SK-N-SH treated with all-trans-retinoic acid at 6 μM for 48 hours (cell line): ENCODE measurements at places on chromosomes 1 and 21.

DNA sequence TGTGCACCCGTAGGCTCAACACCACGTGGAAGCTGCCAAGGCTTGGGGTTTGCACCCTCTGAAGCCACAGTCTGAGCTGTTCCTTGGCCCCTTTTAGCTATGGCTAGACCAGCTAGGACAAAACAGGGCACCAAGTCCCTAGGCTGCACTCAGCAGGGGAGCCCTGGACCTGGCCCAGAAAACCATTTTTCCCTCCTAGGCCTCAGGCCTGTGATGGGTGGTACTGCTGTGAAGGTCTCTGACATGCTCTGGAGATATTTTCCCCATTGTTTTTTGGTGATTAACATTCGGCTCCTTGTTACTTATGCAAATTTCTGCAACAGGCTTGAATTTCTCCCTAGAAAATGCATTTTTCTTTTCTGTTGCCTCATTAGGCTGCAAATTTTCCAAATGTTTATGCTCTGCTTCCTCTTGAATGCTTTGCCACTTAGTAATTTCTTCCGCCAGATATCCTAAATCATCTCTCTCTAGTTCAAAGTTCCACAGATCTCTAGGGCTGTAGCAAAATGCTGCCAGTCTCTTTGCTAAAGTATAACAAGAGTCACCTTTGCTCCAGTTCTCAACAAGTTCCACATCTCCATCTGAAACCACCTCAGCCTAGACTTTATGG is 69.0 kb upstream of the KRTAP19-8 start:
- ATAC-seq = no peak

DNA sequence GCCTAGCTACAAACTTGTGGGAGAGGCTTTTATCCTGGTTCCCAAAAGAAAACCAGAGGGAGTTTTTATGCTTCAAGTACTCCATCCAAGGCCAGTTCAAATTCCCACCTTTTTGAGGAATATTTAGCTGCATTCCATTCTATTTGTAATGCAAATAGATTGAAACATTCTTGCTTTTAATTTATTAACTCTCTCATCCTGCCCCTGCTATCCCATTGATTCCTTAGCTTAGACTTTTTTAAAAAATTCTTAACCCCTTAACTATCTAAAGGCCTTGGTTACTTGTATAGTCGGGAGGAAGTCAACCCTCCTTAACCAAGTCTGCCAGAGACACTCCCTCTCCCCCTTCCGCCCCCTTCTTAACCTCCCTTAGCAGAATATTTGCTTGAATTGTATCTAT is 2.5 kb upstream of the MOV10 start:
- no peak for ATAC-seq

GRCh38 chr1:10257851-10258250 is 47.5 kb downstream of the KIF1B start:
- ATAC-seq = no peak

- no peak for ATAC-seq
Measured at GRCh38 chr1:36761113-36761512, 273.2 kb downstream of the GRIK3 start.

DNA sequence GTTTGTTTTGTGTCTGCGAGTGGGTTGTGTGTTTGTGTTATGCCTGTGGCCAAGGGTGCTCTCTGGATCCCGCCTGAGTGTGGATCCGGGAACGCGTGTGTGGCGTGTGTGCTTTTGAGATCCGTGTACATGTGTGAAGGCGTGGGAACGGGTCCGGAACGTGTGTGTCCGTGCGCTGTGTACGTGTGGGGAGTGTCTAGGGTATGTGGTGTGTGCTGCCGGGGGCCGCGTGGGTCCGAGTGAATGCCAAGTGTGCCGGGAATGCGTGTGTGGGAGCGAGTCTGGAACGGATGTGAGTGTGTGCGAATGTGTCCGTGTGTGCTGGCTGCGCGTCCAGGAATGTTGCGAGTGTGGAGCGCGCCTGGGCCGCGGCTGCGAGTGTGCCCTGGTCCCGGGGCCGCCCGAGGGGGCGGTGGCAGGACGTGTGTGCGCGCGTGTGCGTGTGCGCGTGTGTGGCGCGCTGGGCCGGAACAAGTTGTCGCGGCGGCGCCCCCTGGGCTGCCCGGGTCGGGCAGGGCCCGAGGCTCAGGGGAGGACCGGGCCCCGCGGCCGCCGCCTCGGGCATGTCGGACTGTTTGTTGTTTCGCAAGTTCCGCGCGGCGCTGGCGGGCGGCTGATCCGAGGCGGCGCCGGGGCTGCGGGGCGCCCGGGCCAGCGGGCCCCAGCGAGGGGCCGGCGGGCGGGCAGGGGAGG is 953 bp downstream of the PTPRU start:
- ATAC-seq = peak; percentile 13

GRCh38 chr1:2256435-2257244 is 28.5 kb downstream of the SKI start:
- ATAC-seq = peak; percentile 14; the same call in 2 of the 3 replicates

DNA sequence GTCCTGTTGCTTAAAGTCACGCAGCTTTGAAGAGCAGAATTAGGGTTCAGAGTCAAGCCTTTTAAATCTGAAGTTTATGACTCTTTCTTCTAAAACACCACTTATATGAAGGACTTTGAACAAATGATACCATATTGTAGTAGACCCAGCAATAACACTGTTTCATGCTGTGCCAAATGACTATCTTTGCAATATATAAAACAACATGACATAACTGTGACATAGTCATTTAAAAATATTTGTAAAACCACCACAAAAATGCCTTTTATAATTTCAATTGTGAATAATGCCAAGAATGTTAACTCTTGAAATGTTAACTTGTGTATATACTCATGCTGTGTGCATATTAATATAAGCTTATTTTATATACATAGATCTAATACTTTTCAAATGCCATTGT is 452.1 kb upstream of the NEGR1 start:
- no peak for ATAC-seq

DNA sequence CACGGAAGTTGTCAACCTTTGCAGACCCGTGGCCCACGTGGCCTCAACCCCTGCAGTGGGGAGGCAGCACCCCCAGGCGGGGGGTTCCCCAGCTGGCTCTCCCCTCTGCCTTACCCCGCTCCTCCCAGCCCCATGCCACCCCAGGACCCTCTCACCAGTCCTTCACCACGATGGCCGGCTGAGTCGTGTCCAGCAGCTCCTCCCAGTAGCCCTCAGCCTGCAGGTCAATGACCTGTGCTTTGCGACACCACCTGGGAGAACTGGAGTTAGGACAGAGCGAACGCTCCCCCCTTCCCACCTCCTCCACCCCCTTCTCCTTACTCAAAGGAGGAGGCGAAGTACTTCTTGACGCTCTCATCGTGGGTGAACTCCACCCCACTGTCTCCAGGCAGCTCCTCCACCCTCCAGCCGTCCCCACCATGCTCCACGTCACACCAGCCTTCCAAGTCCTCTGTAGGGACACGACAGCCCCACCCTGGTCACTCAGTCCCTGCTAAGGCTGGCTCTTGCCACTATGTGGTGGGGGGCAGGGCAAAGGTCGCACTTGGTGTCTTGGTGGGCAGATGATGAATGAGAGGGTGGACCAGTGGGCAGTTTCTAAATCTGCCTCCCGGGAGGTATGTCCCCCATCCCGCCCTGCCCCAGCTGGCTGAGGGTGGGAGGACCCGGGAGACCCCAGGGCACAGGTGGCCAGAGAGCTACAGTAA is 4.5 kb downstream of the FBXO2 start:
- ATAC-seq = no peak

GRCh38 chr1:180805316-180805715 is 107.4 kb upstream of the KIAA1614 start:
- ATAC-seq = no peak

GRCh38 chr1:215569986-215570824 is 3.1 kb downstream of the KCTD3 start:
- ATAC-seq = no peak

DNA sequence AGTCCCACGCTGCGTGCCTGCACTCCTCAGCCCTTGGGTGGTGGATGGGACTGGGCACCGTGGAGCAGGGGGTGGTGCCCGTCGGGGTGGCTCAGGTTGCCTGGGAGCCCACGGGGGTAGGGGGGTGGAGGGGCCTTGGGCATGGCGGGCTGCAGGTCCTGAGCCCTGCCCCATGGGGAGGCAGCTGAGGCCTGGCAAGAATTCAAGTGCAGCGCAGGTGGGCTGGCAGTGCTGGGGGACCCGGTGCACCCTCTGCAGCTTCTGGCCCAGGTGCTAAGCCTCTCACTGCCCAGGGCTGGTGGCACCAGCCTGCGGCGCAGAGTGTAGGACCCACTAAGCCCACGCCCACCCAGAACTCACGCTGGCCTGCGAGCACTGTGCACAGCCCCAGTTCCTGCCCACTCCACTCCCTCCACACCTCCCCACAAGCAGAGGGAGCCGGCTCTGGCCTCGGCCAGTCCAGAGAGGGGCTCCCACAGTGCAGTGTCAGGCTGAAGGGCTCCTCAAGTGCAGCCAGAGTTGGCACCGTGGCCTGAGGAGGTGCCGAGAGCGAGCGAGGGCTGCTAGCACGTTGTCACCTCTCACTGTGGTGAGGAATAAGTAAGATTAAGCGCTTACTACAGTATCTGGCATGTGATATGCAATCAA is 12.8 kb downstream of the TNNI3K start:
- no peak for ATAC-seq

DNA sequence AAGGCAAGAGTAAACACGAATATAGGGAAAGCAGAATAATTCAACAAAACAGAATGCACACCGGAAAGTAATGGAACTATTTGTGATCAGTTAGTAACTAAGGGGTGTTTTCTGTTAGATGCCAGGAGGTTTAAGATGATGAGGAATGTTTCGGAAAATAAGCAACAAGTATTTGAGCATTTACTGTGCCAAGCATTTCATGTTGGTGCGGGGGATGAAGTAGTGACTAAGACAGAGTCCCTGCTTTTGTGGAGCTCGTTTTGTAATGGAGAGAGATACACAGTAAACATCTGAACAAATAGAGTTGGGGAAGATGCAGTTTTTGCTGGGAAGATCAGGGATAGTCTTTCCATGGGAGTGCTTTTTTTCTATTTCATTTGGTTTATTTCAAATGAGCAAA is 78.7 kb downstream of the DYRK1A start:
- peak; percentile 31; the same call in 1 of the 3 replicates for ATAC-seq

DNA sequence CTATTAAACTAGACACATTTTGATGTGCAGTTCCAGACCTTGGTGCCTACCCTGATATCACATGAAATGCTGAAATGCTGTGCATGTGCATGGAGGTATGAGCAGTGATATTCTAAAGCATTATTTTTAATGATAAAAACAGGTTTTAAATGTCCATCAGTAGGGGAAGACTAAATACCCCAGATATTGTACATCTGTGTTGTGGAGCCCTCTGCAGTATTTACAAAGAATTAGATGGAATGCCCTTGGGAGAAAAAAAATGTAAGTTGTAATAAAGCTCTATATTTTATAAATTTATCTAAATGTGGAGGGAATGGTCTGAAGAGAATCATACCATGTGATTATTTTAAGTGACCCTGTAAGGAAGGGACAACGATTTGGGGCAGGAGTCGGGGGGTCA is 39.1 kb upstream of the IGSF5 start:
- no peak for ATAC-seq

DNA sequence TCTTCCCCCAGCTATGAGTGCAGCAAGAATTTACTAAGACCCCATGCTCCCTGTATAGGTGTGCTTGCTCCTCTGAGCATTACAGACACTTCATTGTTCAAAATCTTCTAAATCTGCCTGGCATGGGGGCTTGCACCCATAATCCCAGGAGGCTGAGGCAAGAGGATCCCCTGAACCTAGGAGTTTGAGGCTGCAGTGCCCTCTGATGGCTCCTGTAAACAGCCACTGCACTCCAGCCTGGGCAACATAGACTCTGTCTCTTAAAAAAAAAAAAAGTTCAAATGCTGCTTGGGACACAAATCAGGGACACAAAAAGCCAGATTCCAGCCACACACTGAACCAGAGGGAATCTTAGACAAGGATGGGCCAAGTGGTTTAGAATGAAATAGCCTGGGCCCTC is 3.4 kb upstream of the ACOT7 start:
- ATAC-seq = no peak

GRCh38 chr1:59057211-59057694 is 239.6 kb upstream of the FGGY start:
- peak; percentile 93 for ATAC-seq

GRCh38 chr21:27045281-27045985 is 78.5 kb upstream of the ADAMTS5 start:
- no peak for ATAC-seq

DNA sequence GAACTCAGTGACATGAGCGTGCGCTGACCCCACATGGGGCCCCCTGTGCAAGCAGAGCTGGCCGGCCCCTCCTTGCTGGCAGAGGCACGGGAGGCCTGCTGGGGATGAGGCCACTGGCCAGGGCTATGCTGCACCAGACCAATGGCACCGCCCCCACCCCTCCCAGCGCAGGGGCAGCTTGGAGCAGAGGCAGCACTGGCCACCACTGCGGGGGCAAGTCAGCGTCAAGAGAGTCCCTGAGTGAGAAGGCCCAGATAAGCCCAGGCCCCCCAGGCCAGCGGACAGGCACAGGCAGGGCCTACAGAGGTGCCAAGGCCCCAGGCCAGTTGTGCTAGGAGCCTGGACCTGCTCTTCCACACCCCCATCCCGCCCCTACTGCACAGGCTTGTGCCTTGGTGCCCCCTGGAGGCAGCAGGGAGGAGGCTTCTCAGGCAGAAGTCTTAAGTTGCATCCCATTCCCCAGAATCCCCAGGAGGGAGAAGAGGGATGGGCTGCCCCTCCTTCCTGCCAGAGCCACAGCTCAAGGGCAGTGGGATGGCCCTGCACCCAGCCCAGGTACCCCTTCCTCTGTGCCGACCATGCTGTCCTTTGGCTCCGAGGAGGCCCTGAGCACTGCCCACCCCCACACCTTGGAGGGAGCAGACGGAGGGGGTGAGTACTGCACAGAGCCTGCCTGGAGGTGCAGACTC is 35.8 kb downstream of the EPHX1 start:
- ATAC-seq = peak; percentile 90

DNA sequence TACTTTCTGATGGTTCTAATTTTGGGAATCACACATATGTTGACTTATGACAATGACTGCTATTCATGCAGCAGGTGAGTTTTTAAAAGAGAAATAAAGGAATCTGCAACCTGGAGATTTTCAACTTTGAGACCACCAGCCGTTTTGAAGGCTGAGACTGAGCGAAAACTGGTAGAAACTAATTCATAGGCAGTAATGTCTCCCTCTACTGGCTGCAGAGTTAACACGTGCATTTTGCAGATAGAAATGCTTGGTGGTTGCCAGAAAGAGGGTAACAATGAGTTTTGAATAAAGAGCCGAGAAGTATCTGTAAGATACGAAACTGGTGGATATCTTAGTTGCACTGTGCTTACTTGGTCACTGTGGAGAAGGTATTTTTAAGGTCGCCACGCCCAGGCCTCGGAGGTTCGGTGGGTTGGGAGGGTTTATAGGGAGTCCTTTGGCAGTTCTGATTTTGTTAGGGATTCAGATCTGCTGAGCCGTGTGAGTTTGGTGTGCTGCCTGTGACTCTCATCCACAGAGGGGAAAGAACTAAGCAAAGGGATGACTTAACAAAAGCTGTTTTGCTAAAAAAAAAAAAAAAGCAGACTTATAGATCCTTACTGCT is 83.0 kb downstream of the RYR2 start:
- ATAC-seq = no peak

GRCh38 chr21:36388096-36388495 is 2.9 kb downstream of the CHAF1B start:
- no peak for ATAC-seq

DNA sequence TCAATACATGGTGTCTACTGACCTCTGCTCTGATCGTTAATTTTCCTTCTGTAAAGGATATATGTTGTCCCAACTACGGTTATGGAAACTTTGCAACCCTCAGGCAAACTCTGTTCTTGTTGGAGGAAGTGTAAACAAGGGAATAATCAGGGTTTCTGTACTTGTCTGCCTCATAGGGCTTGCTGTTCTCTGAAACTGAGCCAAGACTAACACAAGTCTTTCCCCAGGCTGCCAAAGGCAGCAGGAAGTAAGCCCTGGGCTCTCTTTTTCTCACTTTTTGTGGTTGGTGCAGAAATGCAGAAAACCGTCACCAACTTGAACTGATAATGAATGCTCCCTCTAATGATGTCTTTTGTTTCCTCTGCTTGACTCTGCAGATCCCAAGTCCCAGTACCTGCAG is 7.6 kb downstream of the CYP4X1 start:
- no peak; the same call in 2 of the 3 replicates for ATAC-seq
